ENCODE measurements at places on chromosomes 7 and 10.

- DNase-seq: no peak
Observed at GRCh38 chr10:104326991-104327610, 11.2 kb downstream of the ITPRIP start.

- no peak for DNase-seq
Observed at GRCh38 chr7:93697901-93698300, 123.4 kb upstream of the CALCR start.

DNA sequence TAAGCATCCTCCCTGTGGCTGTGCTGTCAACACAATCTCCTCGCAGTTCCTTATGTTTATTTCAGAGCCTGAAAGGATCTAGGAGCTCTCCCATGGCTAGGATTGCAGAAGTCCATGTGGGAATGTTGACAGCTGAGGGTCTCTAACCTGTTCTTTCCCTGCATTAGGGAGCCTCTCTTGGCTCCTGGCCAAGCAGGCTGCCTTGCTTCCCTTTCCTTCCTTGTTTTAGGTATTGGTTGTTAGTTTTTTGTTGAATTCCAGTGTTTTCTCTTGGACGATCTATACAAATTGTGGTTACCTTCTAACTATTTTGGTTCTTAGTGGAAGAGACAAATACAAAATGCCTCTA is 171.8 kb downstream of the MLLT10 start:
- DNase-seq: no peak

- no peak for DNase-seq
Observed at GRCh38 chr7:94367949-94368348, 26.7 kb upstream of the COL1A2 start.

DNA sequence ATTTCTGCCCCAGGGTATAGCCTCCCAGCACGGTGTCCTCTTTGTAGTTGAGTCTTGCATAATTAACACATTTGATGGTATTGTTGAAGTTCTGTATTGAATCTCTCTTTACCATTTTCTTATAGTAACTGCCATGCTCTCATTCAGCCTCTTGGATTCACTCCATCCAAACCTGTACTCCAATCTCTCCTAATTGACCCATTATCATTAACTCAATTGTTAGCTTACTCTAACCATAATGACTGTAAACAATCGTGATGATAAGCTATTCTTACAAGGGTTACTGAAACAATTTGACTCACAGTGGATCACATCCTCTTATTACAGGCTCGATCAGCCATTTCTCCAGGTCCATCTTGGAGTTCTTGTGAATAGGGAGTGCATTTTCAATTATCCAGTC is 191.9 kb upstream of the AGK start:
- no peak for DNase-seq

DNA sequence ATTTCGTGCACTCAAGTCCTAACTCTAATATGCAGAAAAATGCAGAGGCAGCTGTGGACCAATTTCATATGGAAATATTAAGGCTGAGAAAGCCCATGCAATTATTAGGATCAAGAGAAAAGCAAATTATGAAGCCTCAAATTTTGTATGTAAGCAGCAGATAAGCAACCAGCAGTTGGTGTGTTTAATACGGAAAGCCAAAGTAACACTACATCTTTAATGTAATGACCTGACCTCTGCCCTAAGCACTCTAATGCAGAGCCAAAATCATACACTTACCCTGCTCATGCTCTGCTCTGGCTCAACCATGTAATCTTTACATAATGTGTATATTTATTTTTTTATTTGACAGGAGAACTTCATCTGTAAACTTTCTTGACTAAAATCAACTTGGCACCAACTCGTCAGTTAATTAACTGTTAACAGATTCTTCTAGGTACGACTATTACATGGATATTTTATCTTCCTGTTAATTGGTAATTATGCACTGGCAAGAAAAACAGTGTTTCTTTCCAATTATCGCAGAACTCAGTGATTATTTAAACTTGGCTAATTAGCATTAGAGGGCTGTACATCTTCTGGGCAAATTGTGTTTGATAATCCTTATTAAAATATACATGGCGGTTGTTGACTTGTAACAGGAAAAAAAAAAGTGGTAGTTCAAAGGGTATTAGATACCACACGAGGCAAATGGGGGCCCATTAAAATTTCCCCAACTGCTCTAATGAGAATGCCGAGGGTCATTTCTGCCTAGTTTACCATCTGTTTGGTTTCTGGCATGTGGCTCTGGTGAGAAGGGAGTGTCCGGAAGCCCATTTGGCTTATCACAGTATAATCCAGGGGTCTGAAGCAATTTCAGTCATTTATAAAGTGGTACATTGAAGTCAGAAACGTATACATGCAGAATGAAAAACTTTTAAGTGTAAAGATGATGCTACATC is 94.5 kb downstream of the RELN start:
- no peak for DNase-seq

GRCh38 chr10:9299966-9300365 is 1245.5 kb downstream of the GATA3 start:
- no peak for DNase-seq

DNA sequence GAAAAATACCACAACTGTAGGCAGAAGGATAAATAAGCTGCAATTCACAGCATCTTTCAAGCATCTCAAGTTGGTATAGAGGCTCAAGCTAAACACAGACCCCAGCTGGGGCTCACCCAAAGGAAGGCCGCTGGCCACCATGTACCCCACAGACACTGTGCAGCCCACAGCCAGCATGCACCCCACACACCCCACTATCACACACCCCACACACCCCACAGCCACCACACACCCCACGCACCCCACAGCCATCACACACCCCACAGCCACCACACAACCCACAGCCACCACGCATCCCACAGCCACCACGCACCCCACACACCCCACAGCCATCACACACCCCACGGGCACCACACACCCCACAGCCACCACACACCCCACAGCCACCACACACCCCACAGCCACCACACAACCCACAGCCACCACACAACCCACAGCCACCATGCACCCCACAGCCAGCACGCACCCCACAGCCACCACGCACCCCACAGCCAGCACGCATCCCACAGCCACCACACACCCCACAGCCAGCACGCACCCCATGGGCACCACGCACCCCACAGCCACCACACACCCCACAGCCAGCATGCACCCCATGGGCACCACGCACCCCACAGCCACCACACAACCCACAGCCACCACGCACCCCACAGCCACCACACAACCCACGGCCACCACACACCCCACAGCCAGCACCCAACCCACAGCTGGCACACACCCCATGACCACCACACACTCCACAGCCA is 214.7 kb downstream of the DNAJB6 start:
- DNase-seq: no peak

- DNase-seq: peak; percentile 58
Observed at GRCh38 chr10:103696411-103697145, 158.8 kb downstream of the SH3PXD2A start.

GRCh38 chr7:105826143-105826542 is 50.3 kb downstream of the ATXN7L1 start:
- DNase-seq: no peak

GRCh38 chr7:96238474-96238873 is 83.4 kb downstream of the SLC25A13 start:
- DNase-seq: no peak

DNA sequence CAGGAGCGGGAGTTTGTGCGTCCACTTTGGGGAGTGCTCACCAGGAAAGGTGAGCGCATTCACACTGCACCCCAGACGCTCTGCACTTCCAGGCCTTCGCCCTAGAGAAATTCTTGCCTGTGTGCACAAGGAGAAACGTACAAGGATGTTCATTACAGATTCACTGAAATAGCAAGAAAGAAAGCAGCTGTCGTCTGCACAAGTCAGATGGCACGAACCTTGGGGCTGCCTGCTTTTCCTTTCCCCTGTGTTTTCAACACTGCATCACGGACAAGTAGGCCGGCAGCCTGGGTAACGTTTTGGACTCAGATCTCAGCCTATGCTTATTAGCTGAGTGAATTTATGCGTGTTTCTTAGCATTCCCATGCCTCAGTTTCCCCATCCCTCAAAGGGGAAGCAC is 546.8 kb upstream of the FOXK1 start:
- no peak for DNase-seq

DNA sequence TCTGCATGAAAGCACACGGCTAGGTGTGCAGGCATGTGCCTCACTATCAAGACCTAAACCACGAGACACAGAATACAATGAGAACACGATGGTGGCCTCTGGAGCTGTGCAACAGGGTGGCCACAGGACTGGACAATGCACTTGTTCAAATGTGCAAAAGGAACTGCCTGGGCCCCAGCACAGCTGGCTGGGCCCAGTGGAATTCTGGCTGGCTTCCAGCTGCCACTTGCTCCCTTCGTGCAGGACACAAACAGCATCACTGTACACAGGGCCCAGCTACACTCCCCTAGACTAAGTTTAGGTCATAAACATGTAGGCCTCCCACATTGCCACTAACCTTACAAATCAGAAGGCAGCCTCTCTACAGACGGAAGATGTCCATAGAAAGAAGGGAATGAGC is 23.4 kb downstream of the DOCK4 start:
- no peak for DNase-seq

Data from activated CD4-positive, CD25-positive, alpha-beta regulatory T cell (primary cell).